NCI-H460 (cell line): ENCODE measurements at places on chromosomes 3 and 15. TPM values are rescaled to one million over a fixed set of nuclear protein-coding genes. Genes with fewer than 3 reads are reported as not detected.

The TATDN2 gene
- 7.2 and 10.1 TPM in 2 replicates for total RNA-seq

The ZMYND10 gene
- total RNA-seq = 0.30 and 1.1 TPM in 2 replicates

The PLA2G4E gene
- total RNA-seq = not detected in 2 replicates

The OR5K2 gene
- not detected in 2 replicates for total RNA-seq

The DNAH12 gene
- not detected in 2 replicates for total RNA-seq

The CTSH gene
- 2.4 and 2.5 TPM in 2 replicates for total RNA-seq

The ZDHHC19 gene
- not detected in 2 replicates for total RNA-seq

The BLM gene
- 9.9 and 10.6 TPM in 2 replicates for total RNA-seq

The PLSCR5 gene
- total RNA-seq = not detected in 2 replicates

DNA sequence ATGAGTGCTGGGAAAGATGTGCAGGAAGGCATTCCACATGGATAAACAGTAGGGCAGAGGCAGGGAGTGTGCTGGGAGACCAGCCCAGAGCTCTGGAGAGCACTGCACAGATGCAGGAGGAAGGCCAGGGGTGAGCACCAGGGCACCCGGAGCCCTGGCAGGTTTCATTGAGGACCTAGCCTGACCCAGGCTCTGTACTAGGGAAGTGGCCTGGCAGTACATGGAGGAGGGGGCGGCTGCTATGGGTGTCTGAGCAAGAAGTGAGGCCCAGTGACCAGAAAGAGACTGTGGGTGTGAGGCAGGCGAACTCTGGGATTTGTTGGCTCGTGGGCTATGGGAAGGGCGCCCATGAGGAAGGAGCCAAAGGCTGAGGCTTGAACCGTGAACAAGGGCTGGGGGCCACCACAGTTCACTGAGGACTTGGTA is 139.1 kb downstream of the DNAJB8 start:
- DNase-seq = no peak

DNA sequence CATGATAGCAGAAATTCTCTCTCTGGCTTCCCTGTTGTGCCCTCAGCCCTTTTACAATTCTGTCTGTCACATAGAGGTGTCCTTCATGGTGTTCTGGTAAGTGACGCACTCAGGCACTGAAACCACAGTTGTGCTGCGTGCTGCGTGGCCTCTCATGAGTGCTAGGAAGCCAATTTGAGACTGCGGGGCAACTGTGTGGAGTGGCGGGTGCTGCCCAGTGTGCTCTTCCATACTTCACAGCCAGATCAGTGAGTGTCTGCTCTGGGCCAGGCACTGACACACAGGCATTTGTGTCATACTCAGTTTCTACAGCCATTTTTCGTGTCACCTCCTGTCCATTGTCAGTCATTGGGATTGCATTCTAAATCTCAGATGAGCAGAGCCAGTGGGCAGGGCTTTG is 133.1 kb upstream of the PLXNA1 start:
- no peak for DNase-seq

GRCh38 chr3:126212620-126213378 is 32.4 kb upstream of the ALDH1L1 start:
- DNase-seq = peak; percentile 49

GRCh38 chr3:132343018-132343612 is 25.9 kb downstream of the ACP3 start:
- peak; percentile 50 for DNase-seq

GRCh38 chr3:146386936-146387335 is 82.4 kb downstream of the PLSCR2 start:
- no peak for DNase-seq

GRCh38 chr15:34952481-34952880 is 17.1 kb downstream of the AQR start:
- no peak for DNase-seq

- no peak for DNase-seq
Observed at GRCh38 chr3:78871048-78871447, 896.8 kb downstream of the ROBO1 start.

- DNase-seq = no peak
Observed at GRCh38 chr3:102614021-102614569, 179.3 kb downstream of the ZPLD1 start.

DNA sequence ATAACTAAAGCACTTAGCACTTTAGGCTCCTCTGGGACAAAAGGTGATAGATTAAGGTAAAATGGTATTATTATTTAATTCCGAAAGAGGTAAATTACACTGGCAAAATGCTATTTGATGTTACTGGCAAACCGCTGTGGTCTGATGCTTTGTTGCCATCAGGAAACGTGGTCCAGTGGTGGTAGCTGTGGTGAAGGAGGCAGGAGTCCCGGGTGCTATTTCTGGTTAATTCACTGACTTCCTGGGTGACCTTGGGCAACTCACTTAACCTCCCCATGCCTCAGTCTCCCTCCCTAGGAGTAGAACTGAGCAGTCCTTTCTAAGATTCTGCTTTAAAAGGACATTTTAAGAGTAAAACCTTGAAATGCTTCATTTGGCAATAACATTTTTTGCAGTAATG is 233.4 kb downstream of the ZPLD1 start:
- no peak for DNase-seq

GRCh38 chr3:8972639-8973038 is 9.4 kb upstream of the RAD18 start:
- DNase-seq = no peak

GRCh38 chr15:50996641-50997040 is 88.2 kb downstream of the AP4E1 start:
- no peak for DNase-seq

DNA sequence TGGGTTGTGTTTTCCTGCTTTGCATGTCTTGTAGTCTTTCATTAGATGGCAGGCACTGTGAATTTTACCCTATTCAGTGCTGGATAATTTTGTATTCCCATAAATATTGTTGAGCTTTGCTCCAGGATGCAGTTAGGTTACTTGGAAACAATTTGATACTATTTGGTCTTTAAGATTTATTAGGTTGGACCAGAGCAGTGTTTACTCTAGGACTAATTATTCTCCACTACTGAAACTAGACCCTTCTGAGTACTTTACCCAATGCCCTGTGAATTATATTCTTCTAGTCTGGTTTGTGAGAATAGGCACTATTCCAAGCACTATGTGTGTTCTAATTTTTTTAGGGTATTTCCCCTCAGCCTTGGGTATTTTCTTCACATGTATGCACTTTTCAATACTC is 37.8 kb upstream of the TASOR start:
- DNase-seq = no peak

- DNase-seq = no peak
Observed at GRCh38 chr3:141235661-141236171, 4.1 kb downstream of the PXYLP1 start.

GRCh38 chr15:46222826-46223225 is 588.0 kb downstream of the SQOR start:
- no peak for DNase-seq

GRCh38 chr3:127857333-127857732 is 35.0 kb upstream of the MGLL start:
- no peak for DNase-seq

DNA sequence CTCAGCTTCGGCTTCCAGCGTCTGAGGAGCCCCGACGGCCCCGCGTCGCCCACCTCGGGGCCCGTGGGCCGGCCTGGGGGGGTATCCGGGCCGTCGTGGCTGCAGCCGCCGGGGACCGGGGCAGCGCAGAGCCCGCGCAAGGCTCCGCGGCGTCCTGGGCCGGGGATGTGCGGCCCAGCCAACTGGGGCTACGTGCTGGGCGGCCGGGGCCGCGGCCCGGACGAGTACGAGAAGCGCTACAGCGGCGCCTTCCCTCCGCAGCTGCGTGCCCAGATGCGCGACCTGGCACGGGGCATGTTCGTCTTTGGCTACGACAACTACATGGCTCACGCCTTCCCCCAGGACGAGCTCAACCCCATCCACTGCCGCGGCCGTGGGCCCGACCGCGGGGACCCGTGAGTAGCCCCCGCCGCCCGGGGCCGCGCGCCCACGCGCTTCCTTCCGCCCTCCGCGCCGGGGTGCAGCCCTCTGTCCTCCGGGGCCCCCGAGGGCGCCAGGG is 462 bp downstream of the EDEM1 start:
- no peak for DNase-seq

- no peak for DNase-seq
Observed at GRCh38 chr3:134797741-134798451, 2.8 kb downstream of the EPHB1 start.

DNA sequence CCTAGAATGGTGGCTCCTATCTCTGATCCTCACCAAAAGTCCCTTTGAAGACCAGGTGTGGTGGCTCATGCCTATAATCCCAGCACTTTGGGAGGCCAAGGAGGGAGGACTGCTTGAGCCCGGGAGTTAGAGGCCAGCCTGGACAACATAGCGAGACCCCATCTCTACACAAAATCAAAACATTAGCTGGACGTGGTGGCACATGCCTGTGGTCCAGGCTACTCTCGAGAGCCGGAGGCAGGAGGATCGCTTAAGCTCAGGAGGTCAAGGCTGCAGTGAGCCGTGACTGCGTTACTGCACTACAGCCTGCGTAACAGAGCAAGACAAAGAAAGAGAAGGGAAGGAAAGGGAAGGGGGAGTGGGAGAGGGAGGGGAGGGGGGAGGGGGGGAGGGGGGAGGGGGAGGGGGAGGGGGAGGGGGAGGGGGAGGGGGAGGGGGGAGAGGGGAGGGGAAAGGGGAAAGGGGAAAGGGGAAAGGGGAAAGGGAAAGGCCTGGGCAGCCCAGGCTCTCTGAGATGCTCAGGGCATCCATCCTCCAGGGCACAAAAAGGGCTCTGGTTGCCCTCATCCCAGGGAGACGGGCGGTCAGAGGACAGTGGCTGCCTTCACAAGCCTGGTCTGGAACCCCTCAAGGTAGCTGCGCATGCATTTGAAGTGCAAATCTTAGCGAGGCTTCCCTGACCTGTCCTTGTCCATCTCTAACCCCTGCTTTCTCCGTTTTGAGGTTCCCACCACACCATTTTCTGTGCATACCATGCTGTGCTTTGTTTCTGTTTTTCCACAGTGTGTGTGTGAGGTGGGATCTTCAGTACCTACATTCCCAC is 76.1 kb downstream of the LDHAL6B start:
- no peak for DNase-seq

GRCh38 chr15:47399100-47399499 is 318.2 kb upstream of the SEMA6D start:
- no peak for DNase-seq

DNA sequence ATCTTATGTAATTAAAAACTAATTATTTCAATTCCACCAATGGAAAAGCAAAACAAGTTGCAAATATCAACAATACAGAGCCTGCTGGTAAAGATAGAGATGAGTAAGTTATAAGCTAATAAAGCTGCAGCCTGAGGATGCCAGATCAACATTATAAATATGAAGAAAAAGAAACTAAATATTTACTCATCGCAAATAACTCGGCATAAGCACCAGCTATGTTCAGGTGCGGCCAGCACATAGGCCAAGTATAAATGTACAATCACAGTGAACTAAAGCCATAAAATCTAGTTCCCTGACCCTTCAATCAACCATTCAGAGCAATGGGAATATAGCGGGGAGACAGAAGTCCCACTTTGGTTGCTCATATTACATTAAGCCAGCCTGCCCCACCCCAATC is 7.7 kb upstream of the RSL24D1 start:
- no peak for DNase-seq

- no peak for DNase-seq
Observed at GRCh38 chr3:24160424-24161095, 215.5 kb downstream of the NR1D2 start.

DNA sequence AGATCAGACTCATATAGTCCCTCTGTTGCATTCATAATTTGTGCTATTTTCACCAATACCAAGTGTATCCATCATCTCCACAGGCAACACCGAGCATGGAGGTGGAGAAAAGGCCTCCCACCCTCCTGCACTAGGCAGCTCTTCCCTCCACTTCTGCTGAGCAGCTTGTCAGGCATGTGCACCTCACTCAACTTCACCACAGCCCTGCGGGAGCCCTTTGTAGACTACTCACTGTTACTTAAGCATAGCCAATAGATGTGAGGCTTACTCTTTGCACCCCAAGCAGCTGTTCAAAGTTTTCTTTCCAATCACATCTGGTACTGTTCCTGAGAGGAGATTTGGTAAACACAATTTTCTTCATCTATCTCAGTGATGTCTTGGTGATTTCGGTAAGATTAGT is 16.9 kb upstream of the GUCA1C start:
- no peak for DNase-seq
